Activated effector memory CD4-positive, alpha-beta T cell treated with Interleukin-2 at 50 U/mL for 16 hours (primary cell): ENCODE measurements at places on chromosomes 6 and 20.
A peak's percentile ranks its signal among the peaks of the same experiment; 100 is the strongest.

- no peak for DNase-seq
These were observed 3.7 kb downstream of the TAF4 start for GRCh38 chr20:62061851-62062423.

DNA sequence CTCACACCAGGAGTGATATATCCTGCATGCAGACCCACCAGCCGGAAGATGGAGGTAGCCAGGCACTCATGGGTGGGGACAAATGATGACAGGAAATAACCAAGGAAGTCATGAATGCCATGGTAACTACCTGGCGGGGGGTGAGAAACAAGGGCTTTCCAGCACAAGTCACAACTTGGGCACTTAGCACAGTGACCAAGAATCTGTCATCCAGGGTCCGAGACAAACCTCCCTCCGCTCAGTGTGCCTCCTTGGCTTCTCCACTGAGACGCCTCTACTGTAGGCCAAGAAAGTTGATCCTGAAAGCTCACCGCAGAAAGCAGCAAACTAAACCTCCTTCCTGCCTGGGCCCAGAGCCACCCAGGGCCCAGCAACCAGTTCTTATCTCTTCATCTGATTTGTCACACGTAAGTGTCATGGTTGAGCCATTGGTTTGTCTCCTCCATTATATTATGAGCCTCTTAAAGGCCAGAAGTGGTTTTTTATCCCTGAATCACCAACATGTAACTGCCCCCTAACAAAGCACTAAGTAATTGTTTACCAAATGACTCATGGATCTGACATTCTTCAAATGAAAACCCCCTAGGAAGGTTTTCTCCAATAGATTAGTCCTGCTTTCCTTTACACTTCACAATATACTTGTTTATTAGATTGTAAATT lies 84.3 kb upstream of the TAB2 start:
- DNase-seq: peak; percentile 53

DNA sequence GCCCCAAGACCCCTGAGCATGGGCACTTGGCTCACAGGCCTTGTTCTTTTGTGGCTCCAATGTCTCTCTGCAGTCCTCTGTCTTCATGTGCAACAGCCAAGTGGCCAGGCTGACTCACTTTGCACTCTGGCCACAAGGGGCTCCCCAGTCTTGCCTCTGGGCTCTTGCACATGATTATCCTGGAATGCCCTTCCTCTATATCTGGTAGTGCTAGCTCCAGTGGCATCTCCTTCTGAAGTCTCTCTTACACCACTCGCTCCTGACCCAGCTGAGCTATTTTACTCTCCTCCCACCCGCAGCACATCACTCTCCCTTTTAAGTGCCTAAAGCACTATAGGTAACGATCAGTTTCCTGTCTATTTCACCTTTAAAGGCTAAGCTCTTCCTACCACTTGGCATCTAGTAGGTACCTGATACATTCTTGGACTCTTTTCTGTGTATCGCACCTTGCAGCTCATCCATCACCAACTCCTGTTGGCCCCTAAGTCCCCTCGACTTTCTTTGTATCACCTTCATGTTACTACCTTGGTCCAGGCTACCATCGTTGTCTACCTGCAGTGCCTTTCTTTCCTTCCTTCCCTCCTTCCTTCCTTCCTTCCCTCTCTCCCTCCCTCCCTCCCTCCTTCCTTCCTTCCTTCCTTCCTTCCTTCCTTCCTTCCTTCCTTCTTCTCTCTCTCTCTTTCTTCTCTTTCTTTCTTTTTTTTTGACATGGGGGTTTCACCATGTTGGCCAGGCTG lies 211.9 kb upstream of the RNF24 start:
- DNase-seq: no peak

DNA sequence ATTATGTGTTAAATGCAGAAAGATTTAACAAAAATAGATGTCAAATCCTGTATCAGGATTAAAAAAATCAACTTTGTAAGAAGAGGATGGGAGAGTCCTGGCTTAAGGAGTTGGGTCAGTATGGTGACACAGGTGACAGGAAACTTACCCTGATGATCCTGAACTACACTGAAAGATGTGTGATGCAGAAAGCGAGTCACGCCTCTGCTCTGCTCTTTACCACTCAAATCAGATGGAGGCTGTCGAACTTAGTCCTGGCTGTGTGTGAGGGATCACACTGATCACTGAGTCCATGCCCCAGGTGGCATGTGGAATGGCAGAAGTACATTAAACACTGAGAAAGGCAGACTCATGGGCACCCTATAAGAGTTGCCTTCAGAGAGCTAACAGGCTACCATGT lies 92.9 kb downstream of the GJA10 start:
- DNase-seq: no peak

DNA sequence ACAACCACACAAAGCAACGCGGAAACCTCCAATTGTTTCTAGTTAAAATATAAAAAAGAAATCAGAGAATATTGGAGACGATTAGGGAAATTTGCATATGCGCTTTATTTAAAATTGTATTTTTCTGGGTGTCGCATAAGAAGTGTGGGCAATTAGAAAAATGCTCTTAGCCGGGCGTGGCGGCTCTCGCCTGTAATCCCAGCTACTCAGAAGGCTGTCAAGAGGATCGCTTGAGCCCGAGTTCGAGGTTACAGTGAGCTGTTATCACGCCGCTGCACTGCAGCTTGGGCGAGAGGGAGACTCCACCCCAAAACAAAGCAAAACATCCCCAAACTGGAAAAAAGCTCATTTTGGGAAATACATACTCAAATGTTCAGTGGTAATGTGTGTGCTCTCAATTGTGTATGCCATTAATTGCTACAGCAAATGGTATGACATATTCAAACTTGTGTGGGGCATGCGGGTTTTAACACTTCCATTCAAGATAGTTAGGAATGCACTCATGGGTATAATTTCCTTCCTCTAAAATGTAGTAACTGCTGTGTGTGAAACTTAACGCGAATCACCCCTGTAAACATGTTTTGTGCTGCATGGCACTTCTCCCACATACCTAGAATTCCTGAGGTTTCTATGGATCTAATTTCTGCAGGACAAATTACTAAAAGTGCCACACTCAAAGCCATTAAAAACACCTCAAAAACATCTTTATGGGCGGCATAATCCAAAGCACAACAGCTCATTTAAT lies 54.7 kb upstream of the HFE start:
- DNase-seq: no peak

DNA sequence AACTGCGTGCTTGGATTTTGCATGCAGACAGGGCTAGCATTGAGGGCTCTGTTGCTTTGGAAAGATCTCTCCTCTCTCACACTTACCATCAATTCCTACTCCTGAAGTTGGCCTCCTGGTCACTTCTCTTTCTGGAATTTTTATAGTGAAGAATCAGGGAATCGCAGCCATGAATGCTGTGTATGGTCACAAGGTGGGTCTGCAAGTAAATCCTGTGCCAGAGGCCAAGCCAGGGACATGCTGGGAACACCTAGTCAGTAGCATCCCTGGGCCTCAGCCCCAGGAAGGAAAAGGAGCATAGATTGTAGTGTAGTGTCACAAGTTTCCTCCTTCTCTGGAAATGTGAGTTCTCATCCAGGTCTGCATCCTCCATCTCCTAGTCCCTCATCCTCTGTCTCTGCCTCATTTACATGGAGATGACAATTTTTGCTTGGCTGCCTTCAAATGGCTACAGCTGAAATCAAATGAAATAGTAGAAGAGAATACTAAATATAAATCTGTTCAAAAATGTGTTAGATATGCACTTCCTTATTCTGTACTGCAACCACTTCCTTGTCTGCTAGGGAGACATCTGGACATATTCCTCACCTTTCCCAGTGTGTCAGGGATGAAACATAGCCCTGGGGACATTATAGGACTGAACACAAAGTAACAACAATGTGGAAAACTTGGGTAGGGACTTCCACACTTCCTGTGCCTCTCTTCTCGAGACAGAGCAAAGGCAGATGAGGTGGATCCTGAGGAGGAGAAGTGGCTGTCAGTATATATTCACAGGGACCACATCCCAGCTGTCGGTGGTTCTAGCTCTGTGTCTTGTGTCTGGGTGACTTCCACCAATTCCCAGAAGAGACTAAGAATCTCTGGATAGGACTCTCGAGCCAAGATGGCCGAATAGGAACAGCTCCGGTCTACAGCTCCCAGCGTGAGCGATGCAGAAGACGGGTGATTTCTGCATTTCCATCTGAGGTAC lies 17.0 kb downstream of the CST9 start:
- DNase-seq: no peak

GRCh38 chr20:60857708-60858107 lies 394.4 kb upstream of the CDH4 start:
- no peak for DNase-seq

DNA sequence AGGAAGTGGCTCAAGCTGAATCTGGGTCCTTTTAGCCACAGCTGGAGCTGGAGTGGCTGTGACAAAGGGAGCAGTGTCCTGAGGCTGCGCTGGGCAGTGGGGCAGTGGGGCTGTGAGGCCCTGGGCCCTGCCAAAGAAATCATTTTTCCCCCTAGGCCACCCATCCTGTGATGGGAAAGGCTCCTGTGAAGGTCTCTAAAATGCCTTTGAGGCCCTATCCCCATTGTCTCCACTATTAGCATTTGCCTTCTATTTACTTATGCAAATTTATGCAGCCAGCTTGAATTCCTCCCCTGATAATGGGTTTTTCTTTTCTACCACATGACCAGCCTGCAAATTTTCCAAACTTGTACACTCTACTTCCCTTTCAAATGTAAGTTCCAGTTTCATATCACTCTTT lies 539.2 kb downstream of the MEI4 start:
- DNase-seq: no peak

DNA sequence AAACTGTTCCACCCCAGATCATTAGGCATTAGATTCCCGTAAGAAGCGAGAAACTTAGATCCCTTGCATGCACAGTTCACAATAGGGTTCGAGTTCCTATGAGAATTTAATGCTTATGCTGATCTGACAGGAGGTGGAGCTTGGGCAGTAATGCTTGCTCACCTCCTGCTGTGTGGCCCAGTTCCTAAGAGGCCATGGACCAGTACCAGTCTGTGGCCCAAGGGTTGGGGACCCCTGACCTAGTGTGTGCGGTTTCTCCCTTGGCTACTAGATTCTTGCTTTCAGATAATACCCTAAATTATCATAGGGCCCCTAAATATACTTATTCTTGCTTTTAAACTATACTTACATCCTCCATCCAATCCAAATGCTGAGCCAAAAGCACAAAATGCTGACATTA lies 1.9 kb upstream of the GPSM3 start:
- DNase-seq: no peak

DNA sequence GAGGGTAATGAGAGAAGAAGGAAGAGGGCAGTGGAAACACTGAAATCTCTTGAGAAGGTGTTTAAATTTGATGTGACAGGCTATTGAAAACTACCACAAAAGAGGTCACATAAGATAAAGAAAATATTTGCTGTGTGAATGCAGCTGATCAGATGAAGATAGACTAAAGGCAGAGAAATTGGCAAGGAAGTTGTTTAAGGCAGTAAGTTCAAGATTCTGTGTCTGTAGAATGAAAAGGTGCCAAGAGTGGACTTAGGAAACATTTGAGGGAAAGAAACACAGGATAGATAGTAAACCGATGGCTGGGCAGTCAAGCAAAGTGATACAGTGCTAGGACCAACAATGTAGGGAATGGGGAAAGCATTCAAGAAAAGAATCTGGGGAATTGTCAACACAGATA lies 332.3 kb upstream of the MARCKS start:
- DNase-seq: no peak

GRCh38 chr6:164753517-164753916 lies 555.9 kb downstream of the C6orf118 start:
- no peak for DNase-seq

DNA sequence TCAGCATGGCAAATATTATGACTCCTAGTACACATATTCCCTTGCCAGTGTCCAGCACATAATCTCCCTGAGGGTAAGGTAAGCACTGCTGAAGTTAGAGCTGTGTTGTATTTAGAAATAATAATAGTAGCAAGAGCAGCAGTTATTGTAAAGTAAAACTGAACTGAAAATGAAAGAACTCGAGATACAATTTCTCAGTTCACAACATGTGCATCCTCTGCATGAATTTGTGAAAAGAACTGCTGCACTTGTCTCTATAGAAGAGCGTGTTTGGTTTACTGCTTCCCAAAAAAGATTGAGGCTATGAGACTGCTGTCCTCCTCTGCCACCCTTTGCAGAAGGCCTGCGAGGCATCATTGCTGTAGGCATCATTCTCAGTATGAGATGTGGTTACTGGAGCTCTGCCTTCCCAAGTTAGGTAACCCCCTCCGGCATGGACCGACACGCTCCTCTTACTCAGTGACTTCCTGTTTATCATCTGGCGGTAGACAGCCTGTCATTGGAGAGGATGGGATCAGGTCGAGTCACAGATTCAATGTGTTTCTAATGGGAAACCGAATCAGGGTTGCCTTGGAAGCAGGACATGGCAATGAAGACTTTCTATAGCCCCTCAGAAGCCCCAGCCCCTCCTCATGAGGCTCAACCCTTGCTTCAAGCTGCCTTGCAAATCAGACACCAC lies 48.1 kb downstream of the SLC24A3 start:
- no peak for DNase-seq

DNA sequence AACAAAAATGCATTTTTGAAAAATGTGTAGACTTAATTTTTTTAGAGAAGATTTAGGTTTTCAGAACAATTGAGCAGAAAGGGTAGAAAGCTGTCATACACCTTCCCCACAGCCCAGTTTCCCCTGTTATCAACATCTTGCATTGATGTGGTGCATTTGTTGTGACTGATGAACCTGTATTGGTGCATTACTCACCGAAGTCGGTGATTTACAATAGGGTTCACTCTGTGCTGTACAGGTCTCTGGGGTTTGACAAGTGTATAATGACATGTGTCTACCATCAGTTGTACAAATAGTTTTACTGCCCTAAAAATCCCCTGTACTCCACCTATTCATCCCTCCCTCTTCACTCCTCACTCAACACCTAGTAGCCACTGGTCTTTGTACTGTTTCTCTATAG lies 23.8 kb upstream of the ADIG start:
- no peak for DNase-seq

DNA sequence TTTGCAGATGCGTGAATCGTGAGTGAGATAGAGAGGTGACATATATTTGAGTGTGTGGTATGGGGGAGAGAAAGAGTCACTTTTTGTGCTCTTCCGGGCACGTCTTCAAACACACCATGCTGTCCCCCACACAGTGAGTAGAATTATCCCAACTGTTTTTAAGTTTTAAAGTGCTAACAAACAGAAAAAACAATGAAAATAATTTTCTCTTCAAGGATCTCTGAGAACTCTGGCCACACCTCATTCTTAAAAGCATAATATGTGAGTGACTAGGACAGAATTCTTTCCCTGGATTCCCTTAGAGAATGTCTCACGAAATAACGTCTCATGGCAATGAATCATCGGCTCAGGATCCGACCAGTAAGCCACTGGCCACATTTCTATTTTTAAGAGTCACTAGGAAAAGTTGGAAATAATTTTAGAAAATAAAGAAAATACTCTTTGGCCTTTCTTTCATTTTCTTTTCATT lies 235.7 kb upstream of the ZNF217 start:
- no peak for DNase-seq
